ENCODE measurements at places on chromosomes 3 and 15.

DNA sequence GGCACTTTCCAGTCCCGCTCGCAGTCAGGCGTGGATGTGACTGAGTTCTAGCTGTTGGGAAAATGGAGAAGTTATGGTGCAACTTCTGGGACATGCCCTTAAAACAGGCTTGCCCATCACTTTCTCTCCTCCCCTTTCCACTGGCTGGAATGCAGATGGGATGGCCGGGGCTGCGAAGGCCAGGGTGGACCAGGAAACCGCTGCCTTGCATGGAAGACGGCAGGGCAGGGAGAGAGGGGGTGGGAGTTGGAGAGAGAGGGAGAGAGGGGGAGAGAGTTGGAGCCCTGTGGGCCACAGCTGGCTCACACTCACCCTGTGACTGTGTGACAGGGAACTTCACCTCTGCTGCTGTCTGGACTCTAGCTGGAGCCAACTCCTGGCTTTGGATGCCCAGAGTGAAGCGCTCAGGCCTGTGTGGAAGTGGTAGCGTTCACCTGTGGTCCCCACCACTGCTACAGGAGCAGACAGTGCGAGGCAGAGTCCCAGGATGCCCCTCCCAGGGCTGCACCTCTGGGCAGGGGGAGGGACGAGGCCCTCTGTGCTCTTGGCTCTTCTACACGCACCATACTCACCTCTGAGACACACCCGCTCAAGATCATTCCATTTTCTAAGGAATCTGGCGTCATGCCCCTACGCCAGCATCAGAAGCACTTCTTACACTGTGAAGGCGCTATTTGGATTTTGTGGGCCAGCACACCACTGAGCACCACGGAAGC is 36.6 kb downstream of the KLHL25 start:
- no peak for DNase-seq

GRCh38 chr3:192655628-192656027 is 71.7 kb downstream of the FGF12 start:
- no peak for DNase-seq

DNA sequence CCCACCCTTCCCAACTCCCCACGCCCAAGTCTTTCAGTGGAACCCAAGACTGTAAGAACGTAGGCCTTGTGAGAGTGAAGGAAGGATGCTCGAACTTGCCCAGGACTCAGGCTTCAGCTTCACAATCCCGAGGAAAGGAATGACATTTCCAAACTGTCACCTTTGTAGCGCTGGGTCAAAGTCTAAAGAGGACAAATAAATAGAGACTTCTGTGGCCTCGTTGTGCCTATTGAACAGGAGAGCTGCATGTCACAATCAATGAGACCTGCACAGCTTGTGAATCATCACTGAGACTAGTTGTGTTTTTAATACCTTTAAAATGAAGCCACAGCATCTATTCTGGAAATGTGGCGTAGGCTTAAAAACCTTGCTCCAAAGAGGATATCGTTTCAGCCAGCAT is 222.8 kb upstream of the ST8SIA2 start:
- DNase-seq, result no peak

DNA sequence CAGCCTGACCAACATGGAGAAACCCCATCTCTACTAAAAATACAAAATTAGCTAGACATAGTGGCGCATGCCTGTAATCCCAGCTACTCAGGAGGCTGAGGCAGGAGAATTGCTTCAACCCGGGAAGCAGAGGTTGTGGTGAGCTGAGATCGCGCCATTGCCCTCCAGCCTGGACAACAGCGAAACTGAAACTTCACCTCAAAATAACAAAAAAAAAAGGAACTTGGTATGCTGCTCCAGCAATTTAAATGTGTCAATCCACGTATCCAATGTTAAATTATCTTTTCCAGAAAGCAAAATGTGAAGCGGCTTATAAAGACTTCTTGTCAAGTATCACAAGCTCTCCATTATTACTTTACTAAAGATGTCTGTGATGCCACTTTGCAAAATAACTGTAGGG is 9.9 kb upstream of the ARIH1 start:
- no peak for DNase-seq

- DNase-seq, result no peak
These were observed 661.2 kb upstream of the NR2F2 start for GRCh38 chr15:95669146-95669922.

GRCh38 chr3:14235003-14235911 is 56.6 kb downstream of the LSM3 start:
- DNase-seq, result no peak

- DNase-seq, result peak; percentile 63
These were observed 92.2 kb downstream of the KLHL25 start for GRCh38 chr15:85702321-85703101.

DNA sequence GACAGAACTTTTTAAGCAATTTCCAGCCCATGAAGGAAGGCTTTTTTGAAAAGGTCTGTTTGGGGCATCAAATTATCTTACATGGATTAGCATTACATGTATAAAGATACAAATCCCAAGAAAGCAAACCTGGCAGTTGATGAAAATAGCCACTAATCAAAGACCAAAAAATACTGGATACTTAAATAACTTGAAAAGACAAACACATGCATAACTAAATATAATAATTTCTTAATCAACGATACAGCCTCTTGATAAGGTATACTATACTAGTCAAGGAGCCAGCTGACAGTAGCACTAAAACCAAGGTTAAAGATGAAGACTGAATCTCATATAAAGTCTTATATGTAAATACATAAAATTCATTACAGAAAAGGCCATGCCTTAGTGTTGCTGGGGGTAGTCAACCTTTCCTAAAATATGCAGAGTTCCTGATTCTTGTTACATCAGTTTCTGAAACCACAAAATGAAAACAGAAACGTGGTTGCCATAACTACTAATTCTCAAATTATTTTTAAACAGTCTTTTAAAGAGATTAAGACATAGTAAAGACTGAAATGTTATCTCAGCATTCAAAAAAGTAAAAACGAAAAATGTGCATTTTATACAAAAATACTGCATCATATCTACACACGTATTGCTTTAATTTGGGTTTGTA is 2.0 kb downstream of the ANKRD28 start:
- no peak for DNase-seq

Measured in activated CD8-positive, alpha-beta memory T cell treated with anti-CD3 and anti-CD28 coated beads, Interleukin-2, amount 50 U/mL, for 48 hours (primary cell).